ENCODE measurements at places on chromosomes 1 and 21.
A peak's percentile ranks its signal among the peaks of the same experiment; 100 is the strongest.

- no peak overlapping the region for H3K27ac ChIP-seq
- no peaks in the 10 kb centered on the region for H3K4me1 ChIP-seq
- no peak overlapping the region for H3K4me3 ChIP-seq
- H3K27me3 ChIP-seq, result no peaks in the 10 kb centered on the region
- no peak for DNase-seq
These were observed 39.5 kb downstream of the TBX19 start for GRCh38 chr1:168320149-168320548.

DNA sequence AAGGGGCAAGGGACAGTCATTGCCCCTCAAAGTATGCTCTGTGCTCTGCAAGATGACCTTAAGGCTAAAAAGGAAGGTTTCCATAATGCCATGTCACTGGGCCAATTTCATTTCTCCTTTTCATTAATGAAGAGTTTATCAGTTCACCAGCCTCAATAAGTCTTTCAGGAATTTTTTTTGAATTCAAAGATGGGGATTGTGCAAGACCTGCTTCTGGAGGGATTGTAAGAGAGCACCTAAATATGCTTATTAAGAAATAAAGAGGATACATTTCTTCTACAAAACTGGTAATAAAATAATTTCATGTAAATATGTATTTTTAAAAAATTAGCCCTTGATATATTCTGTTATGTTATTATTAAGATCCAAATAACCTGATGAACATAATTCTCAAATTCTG lies 86.8 kb upstream of the RGS4 start:
- H3K27me3 ChIP-seq, result no peaks in the 10 kb centered on the region
- DNase-seq, result no peak
- H3K27ac ChIP-seq, result no peak overlapping the region
- H3K4me1 ChIP-seq, result no peaks in the 10 kb centered on the region
- H3K4me3 ChIP-seq, result no peak overlapping the region

- no peaks in the 10 kb centered on the region for H3K4me1 ChIP-seq
- DNase-seq, result no peak
- H3K27ac ChIP-seq, result no peak overlapping the region
- H3K4me3 ChIP-seq, result no peak overlapping the region
- H3K36me3 ChIP-seq, result no peaks in the 10 kb centered on the region
These were observed 21.6 kb downstream of the PLXNA2 start for GRCh38 chr1:208222376-208223126.

DNA sequence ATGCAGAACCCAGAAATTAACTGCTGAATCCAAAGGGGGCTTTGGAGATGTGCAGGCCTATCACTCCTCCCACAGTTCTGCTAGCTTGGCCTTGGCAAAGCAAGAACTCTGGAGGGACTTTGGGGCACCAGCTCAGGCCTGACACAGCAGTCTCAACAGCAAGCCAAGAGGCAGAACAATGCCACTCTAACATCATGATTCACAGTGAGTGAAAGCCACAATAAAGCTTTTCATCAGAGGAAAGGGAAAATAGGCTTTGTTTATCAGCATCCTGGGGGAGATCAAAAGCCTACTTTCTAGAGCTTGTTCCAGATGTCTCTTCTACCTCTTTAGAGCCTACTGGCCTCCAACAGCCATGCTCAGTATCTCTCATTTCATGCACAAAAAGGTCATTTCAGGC lies 283.4 kb downstream of the KCNH1 start:
- H3K4me3 ChIP-seq, result no peak overlapping the region
- H3K4me1 ChIP-seq, result no peaks in the 10 kb centered on the region
- H3K36me3 ChIP-seq, result no peaks in the 10 kb centered on the region
- H3K27ac ChIP-seq, result no peak overlapping the region

DNA sequence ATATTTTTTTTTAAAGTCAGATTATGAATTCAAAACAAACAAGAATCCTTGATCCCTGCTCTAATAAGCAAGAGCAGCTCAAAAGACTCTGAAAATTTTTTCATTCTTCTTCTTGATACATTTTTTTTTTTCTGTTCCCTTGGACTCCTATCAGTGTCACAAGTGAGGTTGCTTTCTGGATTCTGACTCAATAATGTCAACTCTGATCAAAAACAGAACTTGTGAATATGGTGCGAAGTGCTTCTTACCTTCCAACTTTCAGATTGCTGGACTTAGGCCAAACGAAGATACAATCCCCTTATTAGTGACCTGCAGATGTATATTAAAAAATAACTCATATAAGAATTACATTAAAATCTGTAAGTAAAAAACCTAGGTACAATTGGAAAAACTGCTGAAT lies 136.1 kb downstream of the GPATCH2 start:
- no peaks in the 10 kb centered on the region for H3K4me1 ChIP-seq
- H3K27me3 ChIP-seq, result no peaks in the 10 kb centered on the region
- no peak for DNase-seq

DNA sequence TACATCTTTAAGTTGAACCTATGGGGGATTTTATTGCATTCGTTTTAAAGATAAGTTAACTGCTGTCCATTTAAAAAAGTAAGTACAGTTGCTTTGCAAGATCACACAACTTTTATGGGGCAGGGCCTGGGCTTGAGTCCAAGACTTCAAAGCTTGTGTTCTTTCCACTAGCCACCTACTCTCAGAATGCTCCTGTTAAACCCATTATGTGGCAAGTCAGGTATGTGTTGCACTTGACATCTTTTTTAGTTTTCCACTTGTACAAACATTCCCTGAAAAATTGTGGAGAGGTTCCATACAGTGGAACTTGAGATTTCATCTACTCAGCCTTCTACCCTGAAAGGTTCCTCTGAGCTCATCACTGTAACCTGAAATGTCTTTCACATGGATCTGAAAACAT lies 235.5 kb upstream of the SGIP1 start:
- H3K4me3 ChIP-seq, result no peak overlapping the region
- H3K36me3 ChIP-seq, result no peaks in the 10 kb centered on the region
- no peak for DNase-seq
- no peaks in the 10 kb centered on the region for H3K27me3 ChIP-seq
- H3K4me1 ChIP-seq, result peaks cover 32% of the 10 kb centered on the region
- no peak overlapping the region for H3K27ac ChIP-seq

DNA sequence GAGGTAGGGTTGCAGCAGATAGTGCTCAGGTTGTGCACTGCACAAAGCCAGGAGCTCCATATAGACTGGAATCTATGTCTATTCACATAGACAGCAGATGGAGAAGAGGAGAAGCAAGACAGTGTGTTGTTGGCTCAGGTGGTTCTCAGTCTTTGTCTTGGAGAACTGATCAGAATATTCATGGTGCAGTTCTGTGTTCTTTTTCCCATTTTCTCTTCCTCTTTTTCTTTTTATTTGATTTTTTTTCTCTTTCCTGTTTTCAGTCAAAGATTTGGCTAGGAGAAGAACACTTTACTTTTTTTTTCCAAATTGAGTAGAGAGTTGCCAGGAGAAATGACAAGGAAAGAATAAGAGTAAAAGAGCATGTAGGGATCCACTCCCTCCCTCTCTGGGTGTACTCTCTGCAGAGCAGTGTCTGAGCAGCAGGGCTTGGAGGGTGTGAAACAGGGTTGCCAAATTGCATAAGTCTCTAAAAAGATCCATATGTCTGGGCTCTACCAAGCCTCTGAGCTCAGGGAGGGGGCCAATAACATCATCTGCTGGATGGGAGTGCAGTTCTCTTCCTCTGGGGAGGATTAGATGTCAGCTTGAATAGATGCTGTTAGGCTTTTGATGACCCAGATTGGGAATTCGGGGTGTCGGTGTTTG lies 8.7 kb upstream of the CD34 start:
- no peak overlapping the region for H3K27ac ChIP-seq
- DNase-seq, result no peak
- H3K4me3 ChIP-seq, result no peak overlapping the region
- no peaks in the 10 kb centered on the region for H3K27me3 ChIP-seq

DNA sequence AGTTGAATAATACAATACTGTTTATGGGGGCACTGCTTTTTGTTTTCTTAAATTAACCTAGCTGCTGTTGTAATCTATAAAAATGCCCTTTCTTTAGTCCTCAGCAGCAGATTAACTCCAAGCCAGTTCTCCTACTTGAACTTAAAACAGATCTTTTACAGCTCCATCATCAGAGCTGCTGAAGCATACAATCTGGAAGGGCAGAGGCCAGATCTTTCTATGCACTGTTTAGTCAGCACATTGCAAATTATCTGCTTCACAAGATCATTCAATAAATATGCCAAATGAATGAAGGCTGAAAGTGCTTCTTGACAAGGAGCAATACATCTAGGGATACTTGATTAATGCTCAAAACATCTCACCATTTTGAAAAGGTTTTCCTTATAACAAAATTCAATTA lies 115.8 kb downstream of the PLPPR5 start:
- DNase-seq, result no peak
- no peaks in the 10 kb centered on the region for H3K27me3 ChIP-seq
- H3K36me3 ChIP-seq, result no peaks in the 10 kb centered on the region
- no peak overlapping the region for H3K27ac ChIP-seq

DNA sequence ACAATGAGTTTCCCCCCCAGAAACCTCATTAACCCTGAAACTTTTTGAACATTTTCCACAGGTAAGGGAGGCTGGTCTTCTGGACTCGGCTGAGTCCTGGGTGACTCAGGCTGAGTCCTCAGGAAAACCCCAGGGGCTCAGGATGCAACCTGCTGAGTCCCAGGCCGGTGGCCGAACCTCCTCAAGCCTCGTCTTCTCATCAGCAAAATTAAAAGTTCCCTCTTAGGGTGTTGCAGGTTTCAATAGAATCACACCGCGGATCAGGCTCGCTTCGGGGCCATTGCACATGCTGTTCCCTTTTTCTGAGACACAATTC lies 35.0 kb upstream of the GRHL3 start:
- H3K27ac ChIP-seq, result no peak overlapping the region
- no peaks in the 10 kb centered on the region for H3K4me1 ChIP-seq
- DNase-seq, result no peak
- no peaks in the 10 kb centered on the region for H3K27me3 ChIP-seq
- H3K4me3 ChIP-seq, result no peak overlapping the region

DNA sequence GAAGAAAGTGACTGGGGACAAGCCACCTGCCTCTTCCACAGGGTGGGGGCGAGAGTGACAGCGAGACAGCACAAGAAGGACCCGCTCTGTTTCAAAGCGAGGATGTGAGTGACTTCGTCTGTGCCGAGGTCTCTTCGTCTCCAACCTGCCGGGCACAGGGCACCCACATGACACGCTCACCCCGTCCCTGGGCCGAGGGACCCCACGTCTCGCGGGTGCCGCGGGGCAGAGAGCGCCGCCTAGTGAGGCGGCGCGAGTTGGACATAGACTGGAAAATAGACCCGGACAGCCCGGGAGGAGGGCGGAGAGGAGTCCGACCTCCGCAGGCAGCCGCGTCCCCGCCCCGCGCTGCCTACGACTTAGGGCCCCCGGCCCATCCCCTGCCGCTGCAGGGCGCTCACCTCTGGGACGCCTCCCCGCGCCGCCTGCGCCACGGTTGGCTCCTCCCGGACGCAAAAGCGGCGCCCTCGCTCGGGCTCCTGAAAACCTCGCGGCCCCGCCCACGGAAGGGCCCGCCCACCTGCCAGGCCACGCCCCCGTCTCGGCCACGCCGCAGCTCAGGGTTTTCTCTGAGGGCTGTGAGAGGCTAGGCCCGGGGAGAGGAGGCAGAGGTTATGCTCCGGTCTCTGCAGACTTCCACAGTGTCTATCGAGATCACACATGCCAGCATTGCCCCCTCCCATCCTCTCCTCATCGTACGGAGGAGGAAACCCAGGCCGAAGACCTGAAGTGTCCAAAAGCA lies at the start of gene TLR5:
Gene TLR5 (minus strand): TSS at position 454 of the 742 bp plus-strand sequence. CDS start 30,217 bp downstream, outside the sequence.
- peaks cover 19% of the 10 kb centered on the region for H3K4me1 ChIP-seq
- no peaks in the 10 kb centered on the region for H3K27me3 ChIP-seq
- DNase-seq, result peak; percentile 87
- H3K27ac ChIP-seq, result peak within 1 kb of the TSS; percentile 44

DNA sequence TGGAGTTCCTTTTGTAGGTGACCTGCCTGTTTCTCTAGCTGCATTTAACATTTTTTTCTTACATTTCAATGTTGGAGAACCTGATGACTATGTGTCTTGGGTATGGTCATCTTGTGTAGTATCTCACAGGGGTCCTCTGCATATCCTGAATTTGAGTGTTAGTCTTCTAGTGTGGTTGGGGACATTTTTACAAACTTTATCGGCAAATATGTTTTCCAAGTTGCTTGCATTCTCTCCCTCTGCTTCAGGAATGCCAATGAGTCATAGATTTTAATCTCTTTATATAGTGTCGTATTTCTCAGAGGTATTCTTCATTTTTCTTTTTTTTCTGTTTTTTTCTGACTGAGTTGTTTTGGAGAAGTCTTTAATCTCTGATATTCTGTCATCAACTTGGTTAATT lies 684.0 kb downstream of the NCAM2 start:
- H3K36me3 ChIP-seq, result no peaks in the 10 kb centered on the region
- H3K4me1 ChIP-seq, result no peaks in the 10 kb centered on the region

GRCh38 chr1:199264283-199264682 lies 625.4 kb downstream of the PTPRC start:
- H3K36me3 ChIP-seq, result no peaks in the 10 kb centered on the region
- no peak overlapping the region for H3K4me3 ChIP-seq
- H3K27me3 ChIP-seq, result peaks cover 3% of the 10 kb centered on the region
- H3K4me1 ChIP-seq, result no peaks in the 10 kb centered on the region

GRCh38 chr1:22450351-22451021 lies 1.2 kb upstream of the ZBTB40 start:
- peaks cover 19% of the 10 kb centered on the region for H3K4me1 ChIP-seq
- DNase-seq, result no peak
- no peak overlapping the region for H3K27ac ChIP-seq
- H3K4me3 ChIP-seq, result no peak overlapping the region
- no peaks in the 10 kb centered on the region for H3K27me3 ChIP-seq
- no peaks in the 10 kb centered on the region for H3K36me3 ChIP-seq

DNA sequence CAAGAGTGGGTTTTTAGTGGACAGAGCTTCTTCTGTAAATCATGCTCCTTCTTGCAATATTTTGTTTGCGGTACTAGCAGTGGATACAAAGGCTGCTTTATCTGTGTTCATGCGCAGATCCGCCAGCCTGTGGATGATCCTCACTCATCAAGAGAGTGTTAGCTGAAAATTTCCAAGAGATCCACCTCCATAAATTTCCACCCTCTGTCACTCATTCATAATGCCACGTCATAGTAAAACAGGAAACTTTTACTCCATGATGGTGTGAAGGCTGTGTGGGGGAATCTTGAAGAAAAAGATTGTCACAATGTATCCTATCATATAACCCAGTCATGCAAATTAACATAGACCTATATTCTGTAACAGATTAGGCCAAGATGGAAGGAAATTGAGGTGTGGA lies 4.4 kb upstream of the MAPKAPK2 start:
- no peaks in the 10 kb centered on the region for H3K27me3 ChIP-seq
- no peak overlapping the region for H3K27ac ChIP-seq
- H3K4me3 ChIP-seq, result no peak overlapping the region
- no peak for DNase-seq
- H3K4me1 ChIP-seq, result peaks cover 19% of the 10 kb centered on the region

- DNase-seq, result no peak
- H3K27ac ChIP-seq, result no peak overlapping the region
- no peaks in the 10 kb centered on the region for H3K36me3 ChIP-seq
- no peaks in the 10 kb centered on the region for H3K4me1 ChIP-seq
- no peak overlapping the region for H3K4me3 ChIP-seq
These were observed 34.9 kb upstream of the TACSTD2 start for GRCh38 chr1:58611861-58612385.

GRCh38 chr1:221334062-221334461 lies 407.8 kb downstream of the DUSP10 start:
- H3K27ac ChIP-seq, result no peak overlapping the region
- no peaks in the 10 kb centered on the region for H3K36me3 ChIP-seq
- H3K4me1 ChIP-seq, result no peaks in the 10 kb centered on the region
- no peak for DNase-seq
- H3K27me3 ChIP-seq, result no peaks in the 10 kb centered on the region

- no peak for DNase-seq
- no peak overlapping the region for H3K27ac ChIP-seq
- H3K4me3 ChIP-seq, result no peak overlapping the region
- H3K4me1 ChIP-seq, result peaks cover 6% of the 10 kb centered on the region
- no peaks in the 10 kb centered on the region for H3K36me3 ChIP-seq
- no peaks in the 10 kb centered on the region for H3K27me3 ChIP-seq
These were observed 583 bp upstream of the RNF223 start for GRCh38 chr1:1074631-1075147.

GRCh38 chr1:229342656-229343569 lies at the start of gene CCSAP:
CCSAP (minus strand) TSS chr1:229343047; CDS start chr1:229342465, 582 bp downstream.
- H3K27me3 ChIP-seq, result no peaks in the 10 kb centered on the region
- H3K4me1 ChIP-seq, result peaks cover 53% of the 10 kb centered on the region
- peak; percentile 72 for DNase-seq

Data from CD4-positive, alpha-beta memory T cell (primary cell).